ENCODE measurements at places on chromosomes 2 and 18.

DNA sequence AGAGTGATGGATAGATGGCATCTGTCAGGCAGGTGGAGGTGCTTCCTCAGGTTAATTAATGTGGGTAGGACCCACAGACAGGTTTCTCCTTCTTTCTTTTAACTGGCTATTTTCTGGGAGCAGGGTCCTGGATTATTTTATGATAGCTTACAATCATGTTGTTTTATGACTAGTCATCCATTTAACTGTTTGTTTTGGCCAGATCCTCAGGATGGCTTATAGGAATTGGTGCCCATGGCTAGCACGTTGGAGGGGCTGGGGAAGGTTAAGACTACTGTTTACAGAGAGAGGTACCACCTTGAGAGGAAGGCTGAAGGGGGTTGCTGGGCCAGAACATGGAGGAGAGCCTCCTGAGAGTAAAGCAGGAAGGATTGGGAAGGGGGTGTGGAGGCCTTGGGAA, 78.0 kb upstream of the MGAT5 start:
- no peak overlapping the region for H3K27ac ChIP-seq
- H3K4me3 ChIP-seq: no peak overlapping the region
- H3K36me3 ChIP-seq: no peaks in the 10 kb centered on the region
- no peaks in the 10 kb centered on the region for H3K27me3 ChIP-seq

- H3K4me1 ChIP-seq: peaks cover 11% of the 10 kb centered on the region
- no peak overlapping the region for H3K27ac ChIP-seq
- DNase-seq: no peak
- H3K4me3 ChIP-seq: no peak overlapping the region
- H3K27me3 ChIP-seq: no peaks in the 10 kb centered on the region
Observed at GRCh38 chr18:27793013-27793785, 383.7 kb downstream of the CDH2 start.

GRCh38 chr2:137969418-137969765, 5.1 kb downstream of the HNMT start:
- H3K4me1 ChIP-seq: peaks cover 6% of the 10 kb centered on the region
- no peak overlapping the region for H3K4me3 ChIP-seq
- DNase-seq: no peak

GRCh38 chr2:25592766-25593292, 80.5 kb downstream of the DTNB start:
- H3K4me3 ChIP-seq: no peak overlapping the region
- H3K4me1 ChIP-seq: peaks cover 10% of the 10 kb centered on the region
- no peak for DNase-seq
- H3K27me3 ChIP-seq: no peaks in the 10 kb centered on the region
- no peak overlapping the region for H3K27ac ChIP-seq

- no peak overlapping the region for H3K27ac ChIP-seq
- no peaks in the 10 kb centered on the region for H3K27me3 ChIP-seq
- no peaks in the 10 kb centered on the region for H3K4me1 ChIP-seq
- H3K4me3 ChIP-seq: no peak overlapping the region
- H3K36me3 ChIP-seq: no peaks in the 10 kb centered on the region
- DNase-seq: no peak
Observed at GRCh38 chr2:185862657-185863398, 124.2 kb downstream of the FSIP2 start.

- H3K36me3 ChIP-seq: no peaks in the 10 kb centered on the region
- H3K27ac ChIP-seq: no peak overlapping the region
- H3K4me1 ChIP-seq: no peaks in the 10 kb centered on the region
- no peaks in the 10 kb centered on the region for H3K27me3 ChIP-seq
- DNase-seq: no peak
Observed at GRCh38 chr2:154670083-154670482, 28.4 kb upstream of the KCNJ3 start.

DNA sequence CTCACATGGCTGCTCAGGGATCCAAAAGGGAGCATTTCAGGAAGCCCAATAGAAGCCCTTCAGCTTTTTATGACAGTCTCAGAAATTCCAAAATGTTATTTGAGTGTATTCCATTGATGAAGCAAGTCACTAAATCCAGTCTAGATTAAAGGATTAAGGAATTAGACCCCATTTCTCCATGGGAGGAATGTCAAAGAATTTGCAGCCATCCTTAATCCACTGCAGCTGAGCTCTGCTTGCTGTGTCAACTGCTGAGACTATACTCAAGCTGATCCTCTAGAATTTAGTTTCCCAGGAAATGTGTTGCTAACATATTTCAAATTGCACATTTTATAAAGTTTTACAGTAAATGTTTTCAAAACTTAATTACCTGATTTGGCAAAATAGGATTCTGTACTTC, 28.4 kb upstream of the C2orf69 start:
- H3K27me3 ChIP-seq: no peaks in the 10 kb centered on the region
- no peak for DNase-seq
- H3K36me3 ChIP-seq: no peaks in the 10 kb centered on the region
- H3K4me3 ChIP-seq: no peak overlapping the region

Measured in esophagus squamous epithelium (tissue), 5 donors.